ENCODE measurements at places on chromosomes 2 and 18.

GRCh38 chr2:20168727-20169696, 55.9 kb downstream of the SDC1 start:
- no peak for DNase-seq

GRCh38 chr2:181877181-181877664, 14.3 kb upstream of the ITPRID2 start:
- DNase-seq = no peak

- no peak for DNase-seq
These were observed 2797.2 kb upstream of the TEKT4 start for GRCh38 chr2:92073815-92074548.

- no peak for DNase-seq
These were observed 108.2 kb downstream of the ZNF521 start for GRCh38 chr18:25243754-25244153.

DNA sequence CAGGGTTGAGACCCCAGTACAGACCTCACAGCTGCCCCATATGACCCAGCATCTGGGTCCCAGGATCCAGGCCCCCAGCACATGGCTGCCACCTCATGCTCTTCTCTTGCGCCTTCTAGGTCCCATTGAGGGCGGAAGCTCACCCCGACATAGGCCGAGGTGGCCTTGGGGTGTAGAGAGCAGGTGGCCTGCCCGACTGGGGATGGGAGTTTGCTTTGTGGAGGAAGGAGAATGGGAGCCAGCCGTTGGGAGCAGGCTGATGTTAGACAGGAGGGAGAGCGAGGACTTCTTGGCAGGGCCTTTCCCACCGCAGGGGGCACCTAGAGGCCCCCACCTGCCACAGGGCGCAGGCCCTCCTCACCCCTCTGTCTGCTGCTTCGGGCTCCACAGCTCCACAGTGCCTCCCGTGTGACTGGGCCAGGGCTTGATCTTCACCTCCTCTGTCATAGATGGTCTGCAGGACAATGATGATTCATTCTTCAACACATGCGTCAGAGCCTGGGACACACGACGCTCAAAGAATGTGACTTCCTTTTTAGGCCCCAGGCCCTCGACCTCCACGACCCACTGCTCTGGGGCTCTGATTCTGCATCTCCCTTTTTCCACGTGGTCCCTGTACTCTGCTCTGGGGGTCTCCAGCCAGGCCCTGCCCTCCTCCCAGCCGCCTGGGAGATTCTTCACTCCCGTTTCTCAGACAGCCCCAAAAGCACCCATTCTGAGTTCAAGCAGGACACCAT, 86.6 kb upstream of the ODC1 start:
- no peak for DNase-seq

DNA sequence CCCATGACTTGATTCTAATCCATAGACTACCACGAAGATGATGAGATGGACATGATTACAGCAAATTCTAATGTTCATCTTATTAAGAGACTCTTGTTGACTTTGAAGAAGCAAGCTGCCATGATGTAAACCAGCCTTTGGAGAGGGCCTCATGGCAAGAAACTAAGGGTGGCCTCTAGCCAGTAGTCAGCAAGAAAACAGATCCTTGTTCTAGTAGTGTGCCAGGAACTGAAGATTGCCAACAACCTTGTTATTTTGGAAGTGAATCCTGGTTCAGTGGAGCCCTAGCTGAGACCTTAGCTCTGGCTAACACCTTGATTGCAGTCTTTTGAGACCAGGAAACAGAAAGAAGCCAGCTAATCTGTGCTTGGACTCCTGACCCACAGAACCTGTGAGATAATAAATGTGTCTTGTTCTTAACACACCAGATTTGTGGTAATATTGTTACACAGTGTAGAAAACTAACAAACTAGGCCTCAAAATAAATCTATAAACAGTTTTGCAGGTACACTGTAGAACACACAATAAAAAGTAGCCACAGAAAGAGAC, 10.0 kb downstream of the PHOSPHO2 start:
- DNase-seq = no peak

DNA sequence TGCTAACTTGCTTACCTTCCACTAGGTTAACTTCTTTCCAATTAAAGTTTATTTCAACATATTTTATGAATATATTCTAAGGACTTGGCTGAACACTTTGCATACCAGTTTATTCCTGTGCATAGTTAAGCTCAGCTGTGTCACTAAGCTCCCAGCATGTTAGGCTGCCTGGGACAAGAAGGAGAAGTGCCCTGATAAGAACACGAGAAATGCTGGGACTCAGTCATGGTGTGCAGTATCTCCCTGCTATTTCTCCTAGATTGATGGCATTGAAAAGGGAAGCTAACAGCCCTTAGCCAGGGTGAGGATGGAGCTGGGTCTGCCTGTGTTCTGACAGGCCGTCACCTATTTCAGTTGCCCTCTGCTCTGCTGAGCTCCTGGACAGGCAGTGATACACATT, 164.3 kb downstream of the TRABD2A start:
- DNase-seq = no peak

DNA sequence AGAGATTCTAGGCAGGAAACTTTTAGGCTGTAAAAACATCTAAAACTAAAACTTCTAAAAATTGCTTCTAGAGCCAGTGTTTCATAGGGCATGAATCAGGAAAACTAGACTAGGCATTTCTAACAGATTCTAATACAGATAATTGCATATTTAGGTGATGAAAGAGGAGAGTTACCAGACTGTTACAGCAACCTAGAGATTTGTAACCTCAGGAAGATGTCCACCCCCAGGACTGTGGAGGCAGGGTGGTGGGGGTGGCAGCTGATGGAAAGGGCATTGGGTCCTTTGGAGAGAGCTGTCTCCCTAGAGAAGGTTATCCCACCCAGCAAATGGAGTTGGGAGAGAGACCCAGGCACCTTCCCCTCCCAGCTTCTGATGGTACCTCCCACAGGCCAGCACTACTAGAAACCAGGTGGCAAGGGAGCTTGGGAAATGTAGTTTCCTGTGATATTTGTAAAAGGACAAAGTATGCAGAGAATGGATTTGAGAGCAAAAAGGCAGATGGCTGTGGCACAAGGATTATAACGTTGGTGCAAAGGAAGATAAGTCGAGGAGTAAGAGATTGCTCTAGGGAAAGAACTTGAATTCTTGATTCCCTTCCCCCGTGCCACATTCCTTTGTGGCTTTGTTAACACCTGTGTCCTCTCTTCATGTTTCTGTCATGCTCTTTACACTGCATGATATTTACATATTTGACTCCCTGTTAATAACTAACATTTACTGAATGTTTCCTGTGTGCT, 75.6 kb upstream of the MGAT5 start:
- no peak for DNase-seq

DNA sequence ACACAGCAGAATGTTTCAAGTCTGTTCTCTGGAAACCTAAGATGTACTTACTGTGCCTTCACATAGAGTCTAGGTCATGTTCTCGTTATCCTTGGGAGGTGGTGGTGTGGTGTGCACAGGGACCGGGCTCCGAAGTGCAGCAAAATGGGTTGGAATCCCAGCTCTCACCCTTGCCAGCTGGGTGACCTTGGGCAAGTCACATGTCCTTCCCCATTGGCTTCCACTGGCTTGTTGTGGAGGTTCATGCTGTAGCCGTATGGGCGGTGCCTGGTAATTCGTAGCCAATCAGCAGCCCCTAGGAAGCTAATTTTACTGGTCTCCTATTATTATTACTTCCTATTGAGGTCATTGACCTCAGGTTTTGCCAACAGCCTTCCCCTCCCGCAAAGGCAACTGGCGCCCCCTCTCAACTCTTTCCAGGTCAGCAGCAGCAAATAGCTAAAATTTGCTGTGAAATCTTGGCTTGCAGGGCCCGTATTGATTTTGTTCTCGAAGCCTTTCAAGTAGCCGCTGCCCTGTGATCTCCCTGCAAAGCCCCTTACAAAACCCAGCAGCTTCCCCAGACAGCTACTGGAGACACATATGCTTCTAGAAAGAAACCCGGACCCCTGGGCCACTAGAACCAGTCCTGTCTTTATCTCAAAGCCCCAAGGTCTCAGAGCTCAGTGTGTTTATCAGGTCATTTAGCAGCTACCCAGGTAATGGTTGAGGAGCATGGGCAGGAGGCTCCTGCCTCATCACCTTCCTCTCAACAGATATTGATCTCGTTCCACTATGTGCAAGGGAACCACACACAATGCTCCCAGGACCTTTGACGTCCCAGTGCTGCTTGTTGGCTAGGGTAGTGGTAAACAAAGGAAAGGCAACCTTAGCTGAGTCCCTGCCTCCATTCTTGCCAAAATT, 66.5 kb upstream of the SLC1A4 start:
- no peak for DNase-seq

DNA sequence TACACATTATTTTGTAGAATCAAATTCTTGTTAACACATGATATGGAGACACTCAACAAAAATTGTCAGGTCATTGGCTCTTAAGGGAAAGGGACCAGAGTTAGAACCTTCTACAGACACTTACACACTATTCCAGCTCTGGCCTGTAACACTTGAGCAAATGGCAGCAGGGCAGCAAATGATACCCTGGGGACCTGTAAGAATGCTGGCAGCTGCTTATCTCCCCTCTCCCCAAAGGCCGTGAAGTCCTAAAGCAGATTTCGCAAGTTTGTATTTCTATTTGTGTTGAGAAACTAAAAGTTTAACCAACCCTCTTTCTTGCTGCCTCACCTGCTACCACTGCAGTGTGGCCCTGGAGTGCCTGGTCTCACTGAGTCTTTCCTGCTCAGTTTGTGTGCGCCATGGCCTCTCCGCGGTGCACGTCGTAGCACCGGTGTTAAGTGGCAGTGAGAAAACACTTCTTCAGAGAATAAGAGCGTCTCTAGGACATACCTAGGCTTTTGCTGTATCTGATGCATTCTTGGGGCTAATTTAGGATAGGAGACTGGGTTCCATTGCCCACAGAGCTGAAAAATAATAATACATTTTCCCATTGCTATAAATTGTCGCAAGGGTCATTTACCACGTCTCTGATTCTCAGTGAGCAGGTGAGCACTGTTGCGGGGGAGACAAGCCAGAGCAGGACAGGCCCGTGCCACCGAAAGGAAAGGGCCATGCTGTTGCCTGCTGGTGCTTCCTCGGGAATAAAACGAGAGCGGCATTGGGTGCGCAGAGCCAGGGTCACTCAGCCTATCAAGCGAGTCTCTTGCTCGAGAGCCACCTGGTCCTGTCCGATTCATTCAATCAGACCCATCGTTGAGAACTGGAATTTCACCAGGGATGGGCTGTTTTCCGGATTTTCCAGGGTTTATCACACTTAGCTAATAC, 204.9 kb downstream of the PTGR3 start:
- DNase-seq = no peak

DNA sequence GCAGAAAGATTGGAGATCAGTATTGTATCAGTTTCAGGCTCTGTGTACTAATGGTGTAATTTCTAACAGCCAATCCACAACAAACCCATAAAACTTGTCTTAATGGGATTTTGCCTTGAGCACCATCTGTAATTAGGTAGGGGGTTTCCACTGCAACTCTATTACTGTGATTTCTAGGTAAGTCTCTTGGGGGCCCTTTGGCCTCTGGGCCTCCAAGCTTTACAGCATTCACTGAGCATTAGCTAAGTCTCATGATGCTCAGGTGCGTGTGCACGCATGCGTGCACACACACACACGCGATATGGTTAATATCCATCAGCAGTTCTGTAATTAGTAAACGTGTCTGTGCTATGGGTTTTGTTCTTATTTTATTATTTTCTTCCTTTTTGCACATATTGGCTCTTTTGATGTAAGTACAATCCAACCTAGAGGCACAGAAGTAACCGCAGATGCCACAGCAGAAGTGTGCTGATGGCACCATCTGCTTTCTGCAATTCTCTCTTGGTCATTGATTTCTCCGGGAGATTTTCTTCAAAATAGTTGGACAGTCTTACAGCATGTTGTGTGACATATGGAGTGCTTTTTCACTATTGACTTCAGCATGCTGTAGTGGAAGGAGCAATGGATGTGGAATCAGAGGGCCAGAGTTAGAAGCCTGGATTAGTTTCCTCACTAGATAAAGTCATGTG, 592.0 kb downstream of the LRRTM4 start:
- no peak for DNase-seq
